ENCODE measurements at places on chromosomes 7 and 10.

DNA sequence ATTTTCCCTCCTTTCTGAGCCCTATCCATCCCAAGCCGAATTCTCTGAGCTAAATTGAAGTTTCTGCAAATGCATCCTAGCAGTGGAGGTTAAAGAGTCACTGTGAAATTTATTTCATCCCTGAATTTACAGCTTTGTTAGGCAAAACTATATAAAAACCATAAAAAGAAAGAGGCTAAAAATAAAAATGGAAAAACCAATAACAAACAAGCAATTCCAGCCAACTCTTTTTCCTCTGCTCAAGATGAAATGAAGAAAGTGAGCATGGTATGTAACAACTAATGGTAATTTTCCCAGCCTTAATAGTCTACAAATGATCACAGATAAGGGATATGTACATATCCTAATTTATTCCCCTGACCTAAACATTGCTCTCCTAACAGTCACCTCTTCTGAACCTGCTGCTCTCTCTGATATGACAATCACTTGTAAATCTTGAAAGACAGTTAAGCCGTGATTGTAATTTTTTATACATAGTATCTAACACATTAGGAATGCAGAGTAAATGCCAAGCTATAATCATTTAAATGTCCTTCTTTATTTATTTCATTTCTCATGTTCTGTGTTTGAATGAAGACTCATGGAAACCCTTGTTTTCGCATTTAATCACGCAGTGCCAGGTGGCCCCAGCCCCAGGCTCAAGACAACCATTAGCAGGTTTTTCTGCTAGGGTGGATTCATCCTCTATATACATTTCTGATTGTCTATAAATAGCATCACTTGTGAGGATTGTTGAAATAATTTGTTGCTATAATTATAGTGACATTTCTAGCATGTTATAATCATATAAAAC, 48.6 kb upstream of the NRP1 start:
- DNase-seq = no peak

- no peak for DNase-seq
Measured at GRCh38 chr7:141752634-141753033, 11.3 kb upstream of the TAS2R3 start.

- DNase-seq = no peak
Measured at GRCh38 chr10:13003759-13004158, 2.2 kb upstream of the CCDC3 start.

- no peak for DNase-seq
Measured at GRCh38 chr7:36889182-36889581, 164.9 kb upstream of the AOAH start.

DNA sequence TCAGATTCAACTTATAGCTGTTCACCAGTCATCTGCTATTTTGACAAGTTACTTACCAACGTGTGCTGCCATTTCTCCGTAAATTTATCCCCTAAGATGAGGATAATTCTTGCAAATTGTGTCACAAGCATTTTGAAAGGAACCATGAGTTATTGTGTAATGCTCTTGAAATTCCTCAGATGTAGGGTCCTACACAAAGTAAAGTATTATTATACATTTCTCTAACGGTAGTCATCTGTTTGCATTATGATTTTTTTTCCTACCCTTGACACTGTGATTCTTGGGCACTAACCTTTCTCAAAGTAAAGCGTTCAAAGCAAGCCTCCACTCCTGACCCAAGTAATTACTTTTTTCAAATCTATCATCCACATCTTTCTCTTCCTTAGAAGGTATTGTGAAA, 8.1 kb downstream of the HERC4 start:
- no peak for DNase-seq

DNA sequence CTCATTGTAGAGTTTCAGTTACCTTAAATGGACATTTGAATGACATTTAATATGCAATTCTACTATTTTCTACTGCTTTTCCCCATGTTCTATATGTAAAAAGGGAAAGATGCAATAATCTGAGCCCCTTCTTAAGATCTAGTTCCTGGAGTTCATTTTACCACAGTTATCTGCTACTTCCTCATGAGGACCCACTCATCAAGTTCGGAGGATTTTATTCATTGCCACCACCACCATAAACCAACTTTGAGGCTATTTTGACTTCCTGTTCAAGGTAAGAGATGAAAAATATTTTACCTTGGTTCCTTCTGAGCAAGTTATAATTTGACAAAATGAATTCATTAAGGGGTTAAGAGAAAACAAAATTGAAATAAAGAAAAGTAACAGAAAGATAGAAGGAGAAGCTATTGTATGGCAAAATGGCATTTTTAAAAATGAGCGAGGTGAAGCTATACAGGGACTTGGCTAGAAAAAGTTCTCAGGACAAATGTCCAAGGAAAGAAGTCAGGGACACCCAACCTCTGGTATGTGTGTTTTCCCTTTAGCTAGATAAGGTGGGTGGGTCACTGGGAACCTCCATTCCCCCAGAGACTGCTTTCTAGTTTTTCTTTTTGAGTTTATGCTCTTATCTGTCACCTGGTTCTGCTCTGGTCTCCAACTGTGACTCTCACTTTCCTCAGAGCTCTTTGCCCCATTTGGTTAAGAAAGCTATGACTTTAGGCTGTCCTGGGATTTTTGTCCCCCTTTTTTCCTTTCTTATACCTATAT, 14.9 kb upstream of the FAM3C start:
- DNase-seq = no peak

DNA sequence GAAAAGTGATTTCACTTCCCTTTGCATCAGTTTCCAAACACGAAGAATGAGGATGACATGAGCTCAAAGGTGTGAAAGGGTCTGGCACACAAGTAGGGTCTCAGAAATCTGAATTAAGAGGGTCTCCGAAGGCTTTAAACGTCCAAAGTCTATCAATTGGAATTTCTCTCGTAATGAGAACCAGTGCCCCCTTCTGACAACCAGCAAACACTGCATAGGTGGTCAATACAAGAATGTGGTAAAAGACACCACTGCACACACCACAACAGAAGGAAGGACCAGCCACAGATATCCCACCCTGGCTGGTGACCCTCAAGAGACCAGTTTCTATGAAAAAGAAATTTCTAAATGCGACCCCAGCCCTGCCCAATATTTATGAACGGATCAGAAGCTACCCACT, 78.1 kb downstream of the CALN1 start:
- DNase-seq = no peak

DNA sequence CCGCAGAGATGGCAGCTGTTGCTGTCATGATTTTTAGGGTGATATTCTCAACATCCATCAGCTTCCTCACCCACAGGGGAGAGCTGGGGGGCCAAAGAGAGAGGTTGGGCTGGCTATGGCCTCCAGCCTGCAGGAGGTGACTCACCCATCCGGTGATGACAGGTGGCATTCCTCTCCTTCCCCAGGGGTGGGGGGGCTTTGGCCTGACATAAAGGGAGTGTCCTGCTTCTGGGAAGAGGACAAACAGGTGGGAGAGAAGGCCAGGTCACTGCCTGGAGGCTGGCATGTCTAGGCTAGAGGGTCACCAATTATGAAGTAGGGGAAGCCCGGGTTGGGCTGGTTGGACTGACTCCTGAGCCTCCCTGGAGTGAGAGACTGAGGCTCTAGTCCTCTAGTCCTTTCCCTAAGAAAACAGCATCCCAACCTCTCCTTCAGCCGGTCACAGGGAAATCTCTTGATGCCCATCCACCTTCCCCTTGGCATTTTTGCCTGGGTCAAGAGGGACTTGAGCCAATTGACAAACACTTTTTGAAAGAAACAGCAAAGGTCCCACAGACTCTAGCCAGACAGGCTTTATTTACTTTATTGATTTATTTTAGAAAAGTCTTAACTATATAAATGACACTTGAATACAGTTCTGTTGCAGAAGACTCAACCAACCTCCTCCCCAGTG, 79.8 kb upstream of the ZNF716 start:
- no peak for DNase-seq

DNA sequence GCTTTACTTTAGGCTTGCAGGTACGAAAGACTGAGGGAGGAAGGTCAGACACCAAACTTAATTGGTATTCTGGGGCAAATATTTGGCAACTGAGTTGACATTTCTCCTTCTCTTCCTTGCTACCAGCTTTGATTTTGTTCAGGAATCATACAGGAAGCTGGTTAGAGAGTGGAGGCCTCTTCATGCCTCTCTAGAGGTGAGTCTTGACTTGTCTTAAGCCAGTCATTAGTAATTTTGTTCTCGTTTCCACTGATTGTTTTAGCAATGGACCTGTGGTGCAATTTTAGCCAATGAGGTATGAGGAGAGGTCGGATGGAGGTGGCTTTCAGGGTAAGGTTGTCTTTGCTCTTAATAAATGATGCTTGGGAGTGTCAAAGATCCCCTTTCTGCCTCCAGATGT, 2.4 kb upstream of the RP9 start:
- DNase-seq = no peak

DNA sequence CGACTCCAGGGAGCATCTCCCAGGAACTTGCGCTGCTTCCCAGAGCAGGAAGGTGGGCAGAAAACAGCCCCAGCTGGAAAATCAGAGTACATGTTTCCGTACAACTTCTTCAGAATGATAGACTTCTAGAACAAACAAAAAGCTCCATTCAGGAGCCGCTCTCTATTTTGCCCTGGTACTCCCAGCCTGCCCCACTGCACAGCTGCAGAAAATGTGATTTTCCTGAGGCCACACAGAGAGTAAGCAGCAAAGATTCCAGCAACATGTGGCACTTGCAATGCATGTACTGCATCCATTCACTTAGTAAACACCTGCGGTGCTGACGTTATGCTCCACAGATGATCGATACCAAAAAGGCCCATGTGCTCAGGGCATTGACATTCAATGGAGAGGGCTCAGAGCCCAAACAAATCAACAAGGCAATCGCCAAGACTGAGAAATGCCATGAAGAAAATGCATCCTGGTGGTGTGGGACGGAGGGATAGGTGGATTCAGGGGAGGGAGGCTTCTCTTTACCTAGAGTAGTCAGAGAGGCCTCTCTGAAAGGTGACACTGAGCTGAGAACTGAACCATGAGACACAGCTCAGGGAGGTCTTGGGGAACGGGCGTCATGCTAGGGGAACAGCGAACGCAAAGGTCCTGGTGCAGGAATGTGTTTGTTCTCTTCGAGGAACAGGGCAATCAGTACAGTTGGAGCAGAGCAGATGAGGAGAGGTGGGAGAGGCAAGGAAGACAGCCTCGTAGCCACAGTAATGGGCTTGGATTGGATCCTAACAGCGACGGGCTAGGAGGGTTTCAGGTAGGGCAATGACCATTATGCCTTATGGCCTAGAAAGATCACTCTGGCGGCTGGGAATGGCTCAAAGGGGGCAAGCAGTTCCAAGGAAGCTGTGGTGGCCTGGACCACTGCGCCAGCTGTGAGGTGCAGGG, 35.3 kb upstream of the DUSP5 start:
- no peak for DNase-seq

- no peak for DNase-seq
Measured at GRCh38 chr10:71086439-71087080, 125.8 kb upstream of the UNC5B start.

GRCh38 chr7:90178166-90178565, 23.9 kb downstream of the STEAP1 start:
- no peak for DNase-seq

GRCh38 chr7:108449521-108449920, 6.7 kb downstream of the NRCAM start:
- no peak for DNase-seq

DNA sequence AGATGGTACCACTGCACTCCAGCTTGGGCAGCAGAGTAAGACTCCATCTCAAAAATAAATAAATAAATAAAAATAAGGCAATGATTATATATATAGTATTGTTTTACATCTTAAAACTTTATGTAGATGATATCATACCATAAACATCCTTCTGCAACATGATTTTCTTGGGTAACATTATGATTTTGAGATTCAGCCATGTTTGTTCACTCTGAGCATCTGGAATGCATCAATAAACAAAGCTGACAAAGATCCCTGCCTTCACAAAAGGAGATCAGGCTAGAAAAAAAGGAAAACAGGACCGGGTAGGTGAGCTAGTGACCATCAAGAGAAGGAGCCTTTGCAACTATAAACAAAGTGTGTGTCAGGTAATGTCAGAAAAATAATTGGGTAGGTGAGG, 31.9 kb upstream of the KAT6B start:
- DNase-seq = no peak

DNA sequence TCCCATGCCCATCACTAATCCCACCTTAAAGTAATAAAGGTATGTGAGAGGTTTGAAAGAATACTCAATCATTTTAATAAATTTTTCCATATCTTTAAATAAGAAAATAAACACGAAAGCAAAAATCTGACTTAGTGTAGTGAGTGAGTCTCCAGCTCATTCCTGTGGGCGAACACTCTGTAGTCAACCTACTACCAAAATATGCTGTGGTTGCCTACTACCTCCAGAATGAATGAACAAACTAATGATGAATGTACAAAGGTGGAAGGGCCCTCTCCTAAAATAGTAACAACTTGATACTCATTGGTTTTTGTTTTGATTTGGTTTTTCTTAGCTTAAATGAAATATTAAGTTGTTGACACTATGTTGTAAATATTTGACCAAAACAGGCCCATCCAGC, 195.5 kb upstream of the HPS1 start:
- no peak for DNase-seq

DNA sequence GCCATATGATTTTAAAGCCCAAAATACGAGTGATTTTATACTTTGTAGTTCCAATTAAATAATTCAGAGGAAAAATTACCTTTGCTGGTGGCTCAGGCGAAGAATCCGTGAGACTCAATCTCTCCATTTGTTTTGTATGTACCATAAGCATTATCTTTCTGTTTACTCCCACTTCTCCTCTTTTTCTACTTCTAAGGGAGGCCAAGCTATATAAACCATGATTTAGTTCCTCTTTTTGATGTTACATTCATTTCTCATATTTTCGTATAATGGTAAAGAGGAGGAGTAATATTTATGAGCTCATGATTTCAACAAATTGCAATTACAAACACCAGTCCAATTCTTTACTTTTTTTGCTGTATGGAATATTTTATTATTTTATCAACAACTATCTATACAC, 50.6 kb upstream of the TES start:
- DNase-seq = no peak

GRCh38 chr10:1068380-1069361, 12.5 kb downstream of the WDR37 start:
- DNase-seq = no peak

GRCh38 chr7:43960933-43961332, 34.7 kb downstream of the UBE2D4 start:
- DNase-seq = no peak

DNA sequence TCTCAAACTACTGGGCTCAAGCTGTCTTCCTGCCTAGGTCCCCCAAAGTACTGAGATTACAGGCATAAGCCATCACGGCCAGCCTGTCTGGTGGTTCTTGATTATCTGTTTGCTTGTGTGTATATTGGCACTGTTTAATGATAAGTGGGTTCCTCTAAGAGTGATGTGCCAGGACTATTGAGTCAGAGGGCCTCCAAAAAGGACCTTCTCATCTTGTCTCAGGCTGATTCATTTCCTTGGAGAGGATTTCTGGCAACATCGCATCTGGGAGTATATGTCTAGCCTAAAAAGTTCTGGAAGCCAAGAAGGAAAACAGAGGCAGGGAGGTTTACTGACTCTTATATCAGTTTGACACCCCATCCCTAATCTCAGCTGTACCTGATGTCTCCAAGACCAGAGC, 27.1 kb upstream of the AKAP9 start:
- no peak for DNase-seq

DNA sequence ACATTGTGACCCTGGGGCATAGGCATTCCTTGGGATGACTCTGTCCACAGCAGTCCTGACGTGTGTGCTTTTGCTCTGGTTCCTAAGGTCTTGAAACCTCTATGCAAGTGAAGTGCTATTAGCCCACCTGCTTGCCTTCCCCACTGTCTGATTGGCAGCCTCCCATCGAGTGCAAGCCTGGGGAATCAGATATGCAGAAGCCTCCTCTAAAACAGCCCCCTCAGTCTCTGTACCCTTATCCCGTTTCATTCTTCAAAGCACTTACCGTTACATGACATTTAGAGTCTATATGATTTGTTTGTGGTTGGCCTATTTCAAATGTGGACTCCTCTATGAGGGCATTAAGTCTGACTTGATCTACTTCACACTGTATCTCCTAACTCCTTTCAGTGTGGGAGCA, 4.3 kb downstream of the KIAA1217 start:
- no peak for DNase-seq

All from gastrocnemius medialis (tissue), 4 donors.